ENCODE measurements at places on chromosomes 7 and 10. TPM values are rescaled to one million over a fixed set of nuclear protein-coding genes. Genes with fewer than 3 reads are reported as not detected.

DNA sequence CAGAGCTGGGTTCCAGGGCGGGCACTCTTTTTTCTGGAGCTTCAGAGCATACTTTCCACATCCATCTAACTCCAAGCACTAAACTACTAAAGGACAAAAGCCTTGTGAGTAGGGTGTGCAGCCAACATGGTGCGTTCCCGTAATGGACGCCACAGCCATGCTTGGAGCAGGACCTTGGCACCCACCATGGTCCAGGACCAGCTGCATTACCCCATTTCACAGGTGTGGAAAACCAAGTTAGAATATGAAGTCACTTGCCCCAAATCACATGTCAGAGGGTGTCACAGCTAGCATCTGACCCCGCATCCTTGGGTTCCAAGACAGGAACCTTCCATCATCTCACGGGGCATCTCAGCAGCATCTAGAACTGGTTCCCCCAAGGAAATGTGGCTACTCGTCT lies 112.4 kb downstream of the SMURF1 start:
- no peaks in the 10 kb centered on the region for H3K4me1 ChIP-seq
- H3K27ac ChIP-seq, result no peak overlapping the region
- no peak for DNase-seq
- no peaks in the 10 kb centered on the region for H3K27me3 ChIP-seq
- no peak overlapping the region for H3K4me3 ChIP-seq
- H3K36me3 ChIP-seq, result peaks cover 72% of the 10 kb centered on the region

GRCh38 chr7:1080252-1080920 lies 7.5 kb upstream of the GPER1 start:
- H3K4me3 ChIP-seq, result no peak overlapping the region
- H3K4me1 ChIP-seq, result peaks cover 43% of the 10 kb centered on the region
- no peak overlapping the region for H3K27ac ChIP-seq
- peaks cover 2% of the 10 kb centered on the region for H3K36me3 ChIP-seq

- no peaks in the 10 kb centered on the region for H3K4me1 ChIP-seq
- H3K27ac ChIP-seq, result no peak overlapping the region
- no peaks in the 10 kb centered on the region for H3K27me3 ChIP-seq
- H3K4me3 ChIP-seq, result no peak overlapping the region
Measured at GRCh38 chr7:42730586-42730985, 181.3 kb downstream of the C7orf25 start.

DNA sequence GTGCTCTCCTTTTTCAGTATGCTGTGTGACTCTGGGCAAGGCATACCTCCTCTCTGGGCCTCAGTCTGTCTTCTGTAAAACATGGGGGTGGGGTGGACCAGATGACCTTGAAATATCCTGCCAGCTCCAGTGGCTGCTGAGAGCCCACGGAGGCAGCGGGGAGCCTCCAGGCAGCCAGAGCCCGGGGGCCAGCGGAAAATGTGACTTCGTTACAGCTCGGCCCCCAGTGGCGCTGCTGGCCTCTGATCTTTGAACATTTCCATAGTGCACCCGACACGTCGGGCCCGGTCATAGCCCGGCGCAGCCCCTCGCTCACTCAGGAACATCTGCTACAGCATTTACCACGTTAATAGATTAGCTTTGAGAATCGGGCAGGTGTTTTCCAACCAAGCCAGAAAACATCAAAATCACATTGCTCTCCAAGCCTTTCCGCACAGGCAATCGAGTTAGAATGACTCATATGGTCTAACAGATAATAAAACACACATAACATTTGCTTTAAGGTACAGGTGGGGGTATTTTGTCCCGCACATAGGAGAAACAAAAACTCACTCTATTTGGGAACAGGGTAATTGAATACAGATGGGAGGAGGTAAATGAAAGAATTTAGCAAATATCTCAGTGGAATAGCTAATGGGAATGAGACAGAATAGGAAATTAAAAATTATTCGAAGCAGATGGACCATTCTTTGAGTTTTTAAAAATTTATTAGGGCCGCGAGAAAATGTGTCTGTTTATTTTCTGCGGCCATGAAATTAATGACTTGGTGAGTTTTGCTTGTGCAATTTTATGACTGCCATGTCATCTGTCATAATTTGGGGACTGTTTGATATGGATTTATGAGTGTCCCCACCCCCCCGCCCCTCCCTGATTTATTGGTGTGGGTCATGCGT lies 26.3 kb upstream of the COMTD1 start:
- no peaks in the 10 kb centered on the region for H3K36me3 ChIP-seq
- peaks cover 19% of the 10 kb centered on the region for H3K4me1 ChIP-seq
- DNase-seq, result peak; percentile 24
- 0 out of 2 replicates have a peak overlapping the region, but pooled peaks have one; percentile 0 for H3K4me3 ChIP-seq

EPDR1 gene
- polyA plus RNA-seq, result 50.2 TPM

DNA sequence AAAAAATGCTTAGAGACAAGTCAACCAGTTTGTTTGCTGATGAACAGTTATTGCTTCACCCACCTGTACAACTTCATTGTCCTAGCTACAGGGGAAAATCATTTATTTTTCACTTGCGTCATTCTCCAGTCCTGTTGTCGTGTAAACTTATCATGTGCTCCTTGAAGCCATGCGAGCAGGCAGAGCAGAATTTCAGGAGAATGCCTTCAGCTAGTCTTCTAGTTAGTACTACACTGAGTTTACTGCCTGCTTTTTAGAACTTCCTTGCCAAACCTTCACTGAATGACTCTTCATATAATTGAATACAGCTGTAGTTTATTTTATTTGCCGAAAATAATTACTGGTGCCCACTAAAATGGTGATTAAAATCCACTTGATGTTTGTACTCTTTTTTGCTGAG lies 15.6 kb downstream of the RPA3 start:
- H3K4me3 ChIP-seq, result no peak overlapping the region
- no peaks in the 10 kb centered on the region for H3K36me3 ChIP-seq
- no peak overlapping the region for H3K27ac ChIP-seq
- peak; percentile 8 for DNase-seq
- no peaks in the 10 kb centered on the region for H3K27me3 ChIP-seq

DNA sequence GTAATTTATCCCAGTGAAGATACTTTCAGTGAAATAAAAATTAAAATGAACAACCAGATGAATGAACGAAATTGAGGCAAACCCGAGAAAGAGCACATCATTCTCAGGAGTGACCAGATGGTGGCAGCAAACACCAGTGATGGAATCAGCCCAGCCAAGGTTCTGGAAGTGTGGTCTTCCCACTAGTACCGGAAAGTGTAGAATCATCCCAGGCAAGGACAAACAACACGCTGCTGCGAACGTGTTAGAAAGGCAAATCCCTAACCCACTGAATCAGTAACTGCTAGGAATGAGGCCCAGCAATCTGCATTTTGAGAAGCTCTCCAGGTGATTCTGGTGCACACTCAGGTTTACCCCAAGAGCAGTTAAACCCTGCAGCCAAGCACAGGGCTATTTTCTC lies 15.5 kb upstream of the SLC18A3 start:
- no peak overlapping the region for H3K27ac ChIP-seq
- peaks cover 12% of the 10 kb centered on the region for H3K4me1 ChIP-seq
- peak; percentile 54 for DNase-seq
- no peak overlapping the region for H3K4me3 ChIP-seq

DNA sequence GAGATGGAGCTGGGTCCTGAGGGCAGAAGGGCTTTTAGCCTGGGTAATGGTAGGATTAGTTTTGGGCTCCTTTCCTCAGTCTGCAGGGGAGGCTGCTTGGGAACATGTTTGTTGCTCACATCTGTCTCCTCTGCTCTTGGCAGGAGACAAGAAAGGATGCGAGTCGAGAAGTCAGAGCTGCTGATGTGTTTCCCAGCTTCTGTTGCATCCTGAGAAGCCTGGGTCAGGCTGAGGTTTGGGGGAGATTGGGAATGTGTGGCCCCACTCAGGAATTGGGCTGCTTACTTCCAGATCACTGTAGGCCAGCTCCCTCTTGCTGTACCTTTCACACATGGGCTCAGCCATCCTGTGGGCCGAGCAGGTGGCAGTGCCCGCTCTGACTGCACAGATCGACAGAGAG lies 79.2 kb downstream of the CCNY start:
- H3K27ac ChIP-seq, result no peak overlapping the region
- H3K4me3 ChIP-seq, result no peak overlapping the region
- H3K27me3 ChIP-seq, result no peaks in the 10 kb centered on the region
- no peak for DNase-seq

GRCh38 chr10:127320176-127320575 lies 123.8 kb upstream of the INSYN2A start:
- no peaks in the 10 kb centered on the region for H3K27me3 ChIP-seq
- no peaks in the 10 kb centered on the region for H3K4me1 ChIP-seq
- DNase-seq, result no peak
- H3K27ac ChIP-seq, result no peak overlapping the region

- peak; percentile 95 for DNase-seq
- H3K27me3 ChIP-seq, result no peaks in the 10 kb centered on the region
- peaks cover 11% of the 10 kb centered on the region for H3K36me3 ChIP-seq
Measured at GRCh38 chr10:72334825-72335393, 19.8 kb downstream of the DNAJB12 start.

DNA sequence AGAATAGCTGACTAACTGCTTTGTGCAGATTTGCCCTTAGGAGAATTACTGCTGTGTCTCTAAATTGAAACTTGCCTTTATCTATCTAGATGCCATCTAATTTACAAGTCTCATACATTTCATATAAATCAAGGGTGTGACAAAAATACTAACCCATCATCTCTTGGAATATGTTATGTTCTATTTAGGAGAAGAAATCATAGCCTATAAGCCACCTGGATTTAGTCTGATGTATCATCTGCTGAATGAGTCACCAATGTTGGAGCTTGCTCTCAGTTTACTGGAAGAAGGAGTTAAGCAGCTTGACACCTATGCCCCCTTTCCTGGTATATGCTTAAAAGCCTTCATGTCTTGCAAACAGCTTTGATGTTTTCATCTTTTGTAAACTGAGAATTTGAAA lies 43.5 kb downstream of the NUP205 start:
- no peaks in the 10 kb centered on the region for H3K27me3 ChIP-seq
- H3K4me3 ChIP-seq, result no peak overlapping the region
- peaks cover 73% of the 10 kb centered on the region for H3K36me3 ChIP-seq

CEP55 gene
- polyA plus RNA-seq, result 6.5 TPM

CYP2C9 gene
- polyA plus RNA-seq, result not detected

GRCh38 chr10:110860576-110861241 lies 11.0 kb upstream of the PDCD4 start:
- peak; percentile 34 for DNase-seq
- peaks cover 71% of the 10 kb centered on the region for H3K4me1 ChIP-seq
- peak overlapping the region; percentile 9 for H3K4me3 ChIP-seq
- H3K27ac ChIP-seq, result peak overlapping the region; percentile 5
- no peaks in the 10 kb centered on the region for H3K36me3 ChIP-seq
- H3K27me3 ChIP-seq, result no peaks in the 10 kb centered on the region

IKZF5 gene
- 11.3 TPM for polyA plus RNA-seq

DNA sequence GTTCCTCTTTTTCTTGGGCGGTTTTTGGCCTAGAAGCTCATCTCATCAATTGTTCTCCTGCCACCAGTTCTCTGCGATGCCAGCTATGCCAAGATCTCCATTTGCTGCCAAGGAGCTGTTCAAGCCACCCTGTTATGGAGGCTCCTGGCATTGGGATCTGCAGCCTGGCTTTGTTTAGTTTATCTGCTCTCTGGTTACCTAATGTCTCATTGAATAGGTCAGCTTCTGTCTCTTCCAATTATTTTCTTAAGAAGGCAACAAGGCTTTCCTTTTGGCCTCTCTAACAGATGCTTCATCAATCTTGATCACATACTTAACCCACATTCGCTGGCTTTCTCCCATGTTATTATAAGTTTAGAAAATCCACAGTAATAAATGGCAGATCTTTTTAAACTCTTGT lies 20.6 kb upstream of the SDK1 start:
- H3K27me3 ChIP-seq, result no peaks in the 10 kb centered on the region
- H3K4me3 ChIP-seq, result no peak overlapping the region
- H3K36me3 ChIP-seq, result no peaks in the 10 kb centered on the region
- H3K27ac ChIP-seq, result no peak overlapping the region

- no peaks in the 10 kb centered on the region for H3K27me3 ChIP-seq
- DNase-seq, result no peak
- H3K4me1 ChIP-seq, result no peaks in the 10 kb centered on the region
- no peak overlapping the region for H3K27ac ChIP-seq
- no peak overlapping the region for H3K4me3 ChIP-seq
- no peaks in the 10 kb centered on the region for H3K36me3 ChIP-seq
Measured at GRCh38 chr7:129771928-129772479, 160.5 kb downstream of the NRF1 start.

DNA sequence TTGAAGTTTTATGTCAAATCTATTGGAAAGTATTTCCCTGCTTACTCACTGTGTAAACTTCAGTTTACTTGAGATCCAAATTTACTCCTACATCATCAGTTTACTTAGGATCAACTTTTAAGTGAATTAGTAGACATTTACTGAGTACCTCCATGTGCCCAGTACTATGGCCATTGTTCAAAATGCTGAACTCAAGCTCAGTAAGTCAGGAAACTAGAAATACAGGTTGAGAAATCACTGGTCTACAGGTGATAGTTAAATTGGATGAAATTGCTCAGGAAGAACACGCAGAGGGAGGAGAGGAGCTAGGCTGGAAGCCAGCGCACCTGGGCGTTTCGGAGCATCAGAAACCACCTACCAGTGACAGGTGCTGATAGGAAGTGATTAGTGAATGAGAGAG lies 25.5 kb upstream of the EBLN1 start:
- H3K4me3 ChIP-seq, result no peak overlapping the region
- no peaks in the 10 kb centered on the region for H3K36me3 ChIP-seq
- DNase-seq, result no peak
- H3K27ac ChIP-seq, result no peak overlapping the region
- no peaks in the 10 kb centered on the region for H3K27me3 ChIP-seq

SFTPA1 gene
- not detected for polyA plus RNA-seq

KLHL7 gene
- polyA plus RNA-seq, result 12.5 TPM

GRCh38 chr7:1973321-1974251 lies 259.2 kb downstream of the MAD1L1 start:
- no peak for DNase-seq
- H3K4me1 ChIP-seq, result no peaks in the 10 kb centered on the region
- H3K27ac ChIP-seq, result no peak overlapping the region

DNA sequence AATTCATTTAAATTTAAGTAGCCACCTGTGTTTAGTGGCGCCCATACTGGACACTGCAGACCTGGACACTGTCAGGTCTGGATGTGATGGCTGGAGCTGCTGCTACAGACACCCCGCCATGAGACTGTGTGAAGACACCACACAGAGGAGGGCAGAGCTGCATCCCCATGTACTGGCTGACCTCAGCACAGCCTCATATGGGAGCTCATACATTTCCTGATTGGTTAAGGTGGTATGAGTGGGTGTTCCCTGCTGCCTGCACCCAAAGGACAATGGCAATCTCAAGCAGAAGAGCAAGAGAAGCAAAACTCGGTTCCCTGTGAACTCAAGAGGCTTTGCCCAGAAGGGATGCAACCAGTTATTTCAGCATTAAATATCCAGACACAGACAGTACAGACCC lies 60.0 kb downstream of the DLG5 start:
- peaks cover 47% of the 10 kb centered on the region for H3K4me1 ChIP-seq
- H3K27ac ChIP-seq, result no peak overlapping the region
- no peaks in the 10 kb centered on the region for H3K27me3 ChIP-seq
- DNase-seq, result no peak

- H3K27me3 ChIP-seq, result no peaks in the 10 kb centered on the region
- H3K27ac ChIP-seq, result no peak overlapping the region
- DNase-seq, result no peak
- H3K4me1 ChIP-seq, result no peaks in the 10 kb centered on the region
Measured at GRCh38 chr10:106044503-106044902, 1120.0 kb downstream of the SORCS1 start.
